NCI-H1105 (cell line): ENCODE measurements at places on chromosomes 3 and 15.
A peak's percentile ranks its signal among the peaks of the same experiment; 100 is the strongest.

DNA sequence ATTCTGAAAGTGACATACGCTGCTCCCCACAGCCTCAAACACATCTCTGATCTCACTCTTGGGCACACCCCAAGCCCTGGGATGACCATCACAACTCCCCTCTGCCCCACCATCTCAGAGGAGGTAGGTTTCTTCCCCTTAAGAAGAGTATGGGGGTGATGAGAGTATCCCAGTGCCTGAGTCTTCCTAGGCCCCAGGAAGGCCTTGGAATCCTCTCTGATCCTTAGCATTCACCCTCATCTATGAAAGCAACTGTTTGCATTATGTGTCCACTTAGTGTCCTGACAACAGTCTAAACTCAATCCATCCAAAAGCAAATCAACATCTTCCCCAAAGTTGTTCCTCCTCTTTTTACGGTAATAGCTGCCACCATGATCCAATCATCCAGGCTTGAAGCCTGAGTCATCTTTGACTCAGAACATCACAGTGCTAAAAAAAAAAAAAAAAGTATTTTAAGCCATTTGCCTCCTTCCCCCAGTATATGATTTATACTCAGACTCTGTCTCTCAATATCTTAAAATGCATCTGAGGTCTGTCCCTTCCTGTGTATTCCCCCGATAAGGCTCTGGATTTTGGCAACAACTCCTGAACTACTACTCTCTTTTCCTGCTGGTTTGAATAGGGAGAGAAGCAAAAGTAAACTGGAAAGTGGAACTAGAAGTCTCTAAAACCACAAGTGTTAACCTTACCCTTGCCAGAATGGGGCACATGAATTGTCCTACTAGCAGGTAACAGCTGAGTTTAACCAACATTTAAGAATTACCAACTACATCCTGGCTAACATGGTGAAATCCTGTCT lies 22.5 kb downstream of the POPDC2 start:
- DNase-seq: no peak

- DNase-seq: no peak
Measured at GRCh38 chr3:45365060-45365459, 23.3 kb upstream of the LARS2 start.

- no peak for DNase-seq
Measured at GRCh38 chr3:16430717-16431630, 82.5 kb downstream of the RFTN1 start.

DNA sequence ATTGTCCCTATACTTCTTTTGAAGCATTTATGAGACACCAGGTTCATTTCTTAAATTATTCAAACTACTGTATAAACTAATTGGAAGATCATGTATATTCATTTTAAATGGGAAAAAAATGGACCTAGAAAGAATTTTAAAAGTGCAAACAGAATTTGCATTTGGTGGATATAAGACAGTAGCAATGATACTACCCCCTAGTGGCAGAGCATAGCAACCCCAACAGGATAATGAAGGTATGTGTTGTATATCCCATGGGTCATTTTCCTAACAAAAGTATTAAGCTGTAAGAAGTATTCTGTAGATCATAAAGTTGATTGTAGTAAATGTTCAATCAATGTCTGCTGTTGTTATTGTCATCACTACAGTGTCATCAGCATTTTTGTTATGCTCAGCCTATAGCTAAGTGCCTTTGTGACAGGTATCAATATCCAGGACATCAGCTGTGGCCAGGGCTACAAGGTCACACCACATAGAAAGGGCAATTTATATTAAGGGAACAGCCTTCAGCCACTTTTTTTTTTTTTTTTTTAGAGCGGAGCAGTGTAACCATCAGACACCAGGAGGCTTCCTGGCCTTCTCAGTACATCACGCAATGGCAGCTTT lies 175.8 kb downstream of the FOXB1 start:
- DNase-seq: peak; percentile 10

DNA sequence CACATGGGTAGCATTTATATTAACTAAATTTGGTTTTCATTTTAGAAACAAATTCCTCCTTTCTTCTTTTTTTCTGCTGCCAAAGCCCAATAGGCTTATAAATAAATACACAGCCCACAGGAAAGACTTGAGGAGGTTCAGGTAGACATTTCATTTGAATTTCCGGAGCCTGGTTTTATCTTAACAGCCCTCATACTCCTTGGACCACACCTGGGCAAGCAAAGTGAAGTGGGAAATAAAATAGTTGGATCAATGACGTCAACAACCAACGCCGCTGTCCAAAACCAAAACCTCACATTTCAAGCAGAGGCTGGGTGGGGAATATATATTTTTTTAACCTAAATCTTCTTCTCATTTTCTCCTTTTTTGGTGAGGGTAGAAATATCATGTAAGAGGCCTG lies 53.2 kb downstream of the RFTN1 start:
- no peak for DNase-seq

DNA sequence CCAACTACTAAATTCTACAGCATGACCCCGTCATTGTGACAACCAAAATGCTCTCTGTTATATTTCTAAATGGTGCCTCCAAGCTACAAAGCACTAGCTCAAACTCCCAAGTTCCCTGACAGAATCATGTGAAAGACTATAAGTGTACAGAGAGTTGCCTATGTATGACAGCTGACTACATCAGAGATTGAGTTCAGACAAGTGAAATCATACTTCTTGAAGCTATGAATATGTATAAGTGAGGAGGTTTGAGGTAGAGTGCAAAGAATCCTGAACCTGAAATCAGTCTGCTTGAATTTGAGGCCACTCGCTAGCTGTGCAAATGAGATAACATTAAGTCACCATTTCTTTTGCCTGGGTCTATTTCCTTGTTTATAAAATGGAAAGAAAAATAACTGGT lies 63.9 kb upstream of the TP63 start:
- DNase-seq: no peak

GRCh38 chr3:143771258-143771657 lies 77.0 kb downstream of the SLC9A9 start:
- DNase-seq: no peak

- no peak for DNase-seq
Measured at GRCh38 chr3:71050538-71051258, 532.8 kb downstream of the FOXP1 start.
